ENCODE measurements at places on chromosomes 1 and 21. TPM values are rescaled to one million over a fixed set of nuclear protein-coding genes. Genes with fewer than 3 reads are reported as not detected.

GRCh38 chr1:203197625-203198024 lies 11.1 kb upstream of the CHI3L1 start:
- DNase-seq, result no peak

Gene CACNA1E
- total RNA-seq, result 0.63 TPM

DNA sequence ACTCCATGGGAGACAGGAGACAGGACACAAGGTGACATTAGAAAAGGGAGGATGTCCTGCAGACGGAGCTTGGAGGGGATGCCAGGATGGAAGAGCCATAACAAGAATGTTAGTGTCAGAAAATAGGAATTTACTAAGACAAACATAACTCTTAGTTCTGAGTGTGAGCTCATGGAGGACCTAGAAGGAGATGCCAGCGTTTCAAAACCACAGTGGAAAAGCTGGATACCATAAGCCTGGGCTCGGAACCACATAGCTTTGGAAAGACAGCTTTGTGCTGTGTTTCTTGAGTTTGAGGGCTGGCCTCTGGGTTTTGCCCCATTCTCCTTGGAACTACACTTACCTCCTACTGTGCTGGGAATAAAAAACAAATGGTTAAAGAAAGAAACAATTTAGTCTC lies 128.4 kb downstream of the S1PR1 start:
- DNase-seq, result no peak

- DNase-seq, result no peak
These were observed 261.9 kb downstream of the HLX start for GRCh38 chr1:221141096-221141495.

DNA sequence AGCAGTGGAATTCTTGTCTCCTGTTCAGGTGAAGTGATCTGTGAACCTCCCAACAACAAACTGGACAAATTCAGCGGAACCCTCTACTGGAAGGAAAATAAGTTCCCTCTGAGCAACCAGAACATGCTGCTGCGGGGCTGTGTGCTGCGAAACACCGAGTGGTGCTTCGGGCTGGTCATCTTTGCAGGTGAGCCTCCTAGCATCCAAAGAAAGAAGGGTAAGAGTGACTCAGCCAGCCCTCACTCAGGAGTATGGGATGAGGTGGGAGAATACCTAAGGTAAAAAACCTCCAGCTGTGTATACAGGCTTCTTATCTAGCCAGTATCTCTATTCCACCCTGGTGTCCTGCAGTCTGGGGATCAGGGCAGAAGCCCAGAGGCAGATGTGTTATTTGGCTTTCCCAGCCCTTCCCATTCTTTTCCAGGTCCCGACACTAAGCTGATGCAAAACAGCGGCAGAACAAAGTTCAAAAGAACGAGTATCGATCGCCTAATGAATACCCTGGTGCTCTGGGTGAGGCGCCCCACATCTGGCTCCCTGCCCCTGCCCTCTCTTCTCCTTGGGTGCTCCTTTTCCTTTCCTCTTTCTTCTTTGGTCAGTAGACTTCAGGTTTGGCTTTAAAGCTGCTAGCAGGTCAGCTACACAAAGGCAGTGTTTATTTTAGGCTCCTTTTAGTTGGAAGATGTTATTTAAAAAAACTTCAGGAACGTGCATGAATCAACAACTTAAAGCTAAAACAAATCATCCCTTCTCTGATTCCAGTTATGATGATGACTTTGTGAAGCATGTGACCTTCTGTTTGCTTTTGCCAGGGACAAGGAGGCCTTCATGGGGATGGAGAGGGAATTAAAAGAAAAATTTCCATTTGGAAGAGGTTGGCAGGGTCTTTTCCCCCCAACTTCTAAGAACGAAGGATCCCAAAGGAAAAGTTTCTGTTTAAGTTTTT lies 9.0 kb downstream of the ATP8B2 start:
- no peak for DNase-seq

- no peak for DNase-seq
These were observed 1128.2 kb downstream of the PLA2G4A start for GRCh38 chr1:187956975-187957374.

DNA sequence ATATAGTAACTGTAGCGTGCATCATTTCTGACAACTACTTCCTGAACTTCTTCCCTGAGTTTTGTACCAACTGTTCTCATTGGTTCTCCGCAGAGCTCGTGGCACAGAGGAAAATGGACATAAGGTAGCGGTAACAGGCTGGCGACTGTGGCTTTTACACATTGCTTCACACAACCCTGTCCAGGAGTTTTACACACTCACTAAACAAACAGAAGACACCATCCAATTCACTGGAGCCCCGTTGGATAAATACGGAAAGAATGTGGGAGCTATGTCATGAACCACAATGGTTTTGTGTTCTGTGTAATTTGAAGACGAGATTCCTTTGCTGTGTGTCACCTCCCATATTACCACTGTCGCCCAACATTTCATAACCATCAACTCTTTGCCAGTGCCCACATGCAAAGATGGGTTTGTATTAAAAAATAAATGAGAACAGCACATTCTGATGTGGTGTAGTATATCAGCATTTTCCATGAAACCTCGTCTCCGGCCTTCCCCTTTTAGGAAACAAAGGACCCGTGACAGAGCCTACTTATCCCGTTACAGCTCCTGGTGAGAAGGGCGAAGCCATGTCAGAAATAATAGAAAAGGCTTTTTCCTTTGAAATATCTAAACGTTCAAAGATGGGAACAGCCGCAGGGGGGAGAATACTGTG lies 47.4 kb upstream of the ENAH start:
- DNase-seq, result no peak

GRCh38 chr1:246695136-246695535 lies 29.1 kb upstream of the SCCPDH start:
- DNase-seq, result no peak

Gene WNT4
- 11.5 TPM for total RNA-seq

DNA sequence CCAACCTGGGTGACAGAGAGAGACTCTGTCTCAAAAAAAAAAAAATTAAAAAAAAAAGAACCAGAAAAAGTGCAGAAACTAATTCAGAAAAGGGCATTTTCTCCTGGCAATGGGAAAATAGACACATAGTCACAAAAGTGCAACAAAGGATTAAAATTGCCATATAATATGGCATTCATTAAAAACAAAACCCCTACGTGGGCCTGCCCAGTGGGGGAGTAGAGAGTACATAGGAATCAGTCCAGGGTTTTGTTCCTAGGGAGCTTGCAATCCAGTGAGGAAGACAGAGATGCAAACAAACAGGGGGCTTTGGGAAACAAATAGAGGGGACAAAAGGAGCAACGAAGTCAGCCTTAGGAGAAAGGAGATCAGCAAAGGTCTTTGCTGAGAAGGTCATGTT lies 4.5 kb upstream of the TRABD2B start:
- DNase-seq, result no peak

Gene SWT1
- total RNA-seq, result 5.6 TPM

DNA sequence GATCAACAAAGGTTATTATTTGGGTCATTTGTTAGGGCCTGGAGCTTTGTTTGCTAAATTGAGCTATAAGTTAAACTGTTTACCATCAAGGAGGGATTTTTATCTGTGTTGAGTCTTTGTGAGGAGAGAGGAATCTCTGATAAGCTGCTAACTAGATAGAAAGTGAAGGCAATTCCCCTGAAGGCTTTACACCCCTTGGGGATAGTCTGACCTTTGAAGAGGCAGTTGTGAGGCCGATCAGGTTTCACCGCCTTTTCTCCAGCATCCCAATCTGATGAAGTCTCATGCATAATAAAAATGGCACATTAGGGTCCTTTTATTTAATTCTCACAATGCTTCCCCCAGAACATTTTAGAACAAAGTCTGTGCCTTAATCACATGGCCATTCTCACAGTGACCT lies 21.8 kb downstream of the C1orf21 start:
- DNase-seq, result no peak

DNA sequence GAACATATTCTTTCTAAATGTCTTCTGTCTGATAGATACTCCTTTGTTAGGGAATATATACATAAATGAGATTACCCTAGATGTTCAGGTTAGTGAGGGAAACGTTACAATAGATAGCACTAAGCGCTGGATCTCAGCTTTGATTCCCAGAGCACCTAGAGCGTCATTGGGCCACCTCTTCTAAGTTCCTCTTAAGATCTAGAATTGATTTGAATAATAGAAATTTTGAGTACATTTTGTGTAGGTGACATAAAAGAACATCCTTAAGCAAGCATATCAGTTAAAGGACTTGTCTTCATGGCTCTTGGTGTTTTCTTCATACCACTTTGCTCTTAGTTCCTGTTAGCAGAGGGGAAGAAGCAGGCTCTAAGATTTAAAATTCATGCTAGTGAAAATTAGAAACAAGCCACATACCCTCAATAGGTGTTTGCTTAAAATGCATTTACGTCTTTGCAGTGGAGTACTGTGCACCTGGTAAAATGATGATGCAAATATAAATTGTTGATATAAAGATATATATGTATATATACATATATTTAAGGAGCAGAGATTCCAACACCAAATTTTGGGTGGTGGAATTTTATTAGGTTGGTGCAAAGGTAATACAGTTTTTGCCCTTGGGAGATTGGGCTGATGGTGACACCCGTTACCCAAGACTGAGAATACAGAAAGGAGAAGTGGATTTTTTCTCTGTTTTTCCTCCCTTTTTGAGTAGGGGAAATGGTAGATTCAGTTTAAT lies 47.1 kb downstream of the DYRK1A start:
- no peak for DNase-seq

GRCh38 chr1:28950006-28950405 lies 35.6 kb downstream of the EPB41 start:
- DNase-seq, result no peak

DNA sequence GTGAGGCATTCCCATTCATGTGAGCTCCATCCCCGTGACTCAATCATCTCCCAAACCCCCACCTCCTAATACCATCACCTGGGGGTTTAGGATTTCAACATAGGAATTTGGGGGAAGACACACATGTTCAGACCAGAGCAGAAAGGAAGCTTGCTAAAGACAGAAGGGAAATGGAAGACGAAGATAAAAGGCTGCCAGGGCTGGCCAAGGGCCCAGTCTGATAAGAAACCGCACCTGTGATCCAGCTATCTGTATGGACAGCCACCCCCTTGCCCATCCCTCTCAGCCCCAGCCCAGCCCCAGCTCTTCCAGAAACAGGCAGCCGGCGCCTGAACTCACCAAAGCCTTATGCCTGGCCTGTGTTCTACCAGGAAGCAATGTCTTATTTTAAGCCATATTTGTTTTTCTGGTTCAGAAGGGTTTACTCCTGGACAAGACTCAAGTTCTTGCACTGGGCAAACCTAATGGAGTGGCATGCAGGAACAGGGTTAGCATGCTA lies 198.4 kb upstream of the VAMP3 start:
- DNase-seq, result peak; percentile 86

Gene IARS2
- total RNA-seq, result 55.7 TPM

- no peak for DNase-seq
These were observed 51.7 kb downstream of the WNT9A start for GRCh38 chr1:227895828-227896685.

Gene RCSD1
- 18.4 TPM for total RNA-seq

Gene ASAP3
- 40.1 TPM for total RNA-seq

DNA sequence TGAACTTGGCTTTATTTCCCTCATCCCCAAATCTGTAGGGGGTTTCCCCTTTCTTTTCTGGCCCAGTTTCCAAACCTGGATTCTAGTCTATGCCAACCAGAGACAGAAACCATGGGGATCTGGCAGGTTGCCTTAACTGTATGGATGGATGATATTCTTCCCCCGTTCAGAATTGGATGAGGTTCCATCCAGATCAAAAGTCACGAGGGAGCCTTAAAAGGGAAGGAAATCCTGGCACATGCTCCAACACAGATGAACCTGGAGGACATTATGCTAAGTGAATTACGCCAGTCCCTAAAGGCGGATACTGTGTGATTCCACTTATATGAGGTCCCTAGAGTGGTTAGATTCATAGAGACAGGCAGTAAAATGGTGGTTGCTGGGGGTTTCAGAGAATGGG lies 124.4 kb downstream of the HUNK start:
- DNase-seq, result no peak

DNA sequence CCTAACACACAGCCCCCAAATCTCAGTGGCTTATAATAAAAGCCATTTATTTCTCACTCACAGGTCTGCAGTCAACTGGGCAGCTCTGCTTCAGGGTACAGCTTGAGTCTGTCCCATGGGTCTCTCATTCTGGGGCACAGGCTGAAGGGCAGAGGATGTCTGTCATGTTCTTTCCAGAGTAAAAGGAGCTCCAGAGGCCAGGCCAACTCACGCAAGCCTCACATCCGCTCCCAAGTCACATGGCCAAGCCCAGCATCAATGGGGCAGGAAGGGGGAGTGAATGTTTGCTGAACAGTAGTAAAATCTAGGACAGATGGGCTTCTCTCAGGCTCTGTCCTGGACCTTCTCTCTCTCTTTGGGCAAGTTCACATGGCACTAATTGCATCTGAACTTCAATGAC lies 7.1 kb upstream of the SSBP3 start:
- peak; percentile 47 for DNase-seq

DNA sequence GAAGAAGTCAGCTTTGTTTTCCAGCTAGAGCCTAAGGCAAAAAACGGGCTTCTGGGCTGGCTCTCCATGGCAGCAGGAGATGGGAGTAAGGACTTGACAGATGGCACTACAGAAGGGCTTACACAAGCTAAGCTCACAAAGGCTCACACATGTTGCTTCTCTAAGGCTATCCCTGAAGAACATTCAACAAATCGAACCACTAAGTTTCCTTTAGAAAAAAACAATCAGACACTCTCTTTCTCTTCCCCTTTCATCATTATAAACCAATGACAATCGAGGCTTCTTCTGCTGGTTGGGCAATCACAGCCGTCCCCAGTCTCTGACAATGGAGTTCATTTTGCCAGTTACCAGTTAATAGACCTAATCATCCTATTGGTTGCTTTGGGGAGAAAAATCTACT lies 40.5 kb downstream of the TRIT1 start:
- no peak for DNase-seq

Gene CFAP107
- total RNA-seq, result not detected

GRCh38 chr1:79945391-79945790 lies 938.9 kb upstream of the ADGRL4 start:
- no peak for DNase-seq

DNA sequence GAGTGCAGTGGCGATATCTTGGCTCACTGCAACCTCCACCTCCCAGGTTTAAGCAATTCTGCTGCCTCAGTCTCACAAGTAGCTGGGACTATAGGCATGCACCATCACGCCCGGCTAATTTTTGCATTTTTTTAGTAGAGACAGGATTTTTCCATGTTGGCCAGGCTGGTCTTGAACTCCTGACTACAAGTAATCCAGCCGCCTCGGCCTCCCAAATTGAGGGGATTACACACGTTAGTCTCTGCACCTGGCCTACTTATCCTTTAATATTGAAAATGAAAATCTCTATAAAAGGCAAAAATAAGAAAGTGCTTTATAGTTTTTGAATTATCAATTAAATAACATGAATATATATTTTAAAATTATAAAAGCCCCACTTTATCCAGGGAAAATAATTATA lies 190.6 kb downstream of the DPYD start:
- DNase-seq, result no peak

DNA sequence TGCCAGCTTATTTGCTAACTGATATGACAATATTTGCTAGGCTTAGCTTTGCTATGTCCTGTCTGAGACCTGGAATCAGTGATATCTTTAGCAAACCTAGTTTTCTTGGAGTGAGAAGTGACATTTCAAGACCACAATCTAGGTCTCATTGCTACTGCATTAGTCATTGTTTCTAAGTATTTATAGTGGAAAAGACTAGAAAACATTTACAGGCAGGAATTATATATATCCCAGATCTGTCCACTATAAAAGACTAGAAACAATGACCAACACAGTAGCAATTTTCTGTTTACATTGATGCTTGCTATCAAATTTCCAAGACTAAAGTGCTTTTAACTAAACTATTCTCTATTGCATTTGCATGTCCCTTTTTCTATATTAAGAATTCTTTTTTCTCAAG lies 5.0 kb upstream of the RGS18 start:
- no peak for DNase-seq

GRCh38 chr1:152347116-152347728 lies 12.6 kb downstream of the FLG2 start:
- DNase-seq, result peak; percentile 55

Gene PAX7
- total RNA-seq, result not detected

- DNase-seq, result no peak
These were observed 32.4 kb upstream of the PGBD5 start for GRCh38 chr1:230458509-230458908.
